ENCODE measurements at places on chromosomes 16 and 17.

- DNase-seq, result no peak
These were observed 80.6 kb downstream of the TUBD1 start for GRCh38 chr17:59812139-59812538.

- DNase-seq, result no peak
These were observed 4.1 kb upstream of the CDH3 start for GRCh38 chr16:68640972-68641371.

DNA sequence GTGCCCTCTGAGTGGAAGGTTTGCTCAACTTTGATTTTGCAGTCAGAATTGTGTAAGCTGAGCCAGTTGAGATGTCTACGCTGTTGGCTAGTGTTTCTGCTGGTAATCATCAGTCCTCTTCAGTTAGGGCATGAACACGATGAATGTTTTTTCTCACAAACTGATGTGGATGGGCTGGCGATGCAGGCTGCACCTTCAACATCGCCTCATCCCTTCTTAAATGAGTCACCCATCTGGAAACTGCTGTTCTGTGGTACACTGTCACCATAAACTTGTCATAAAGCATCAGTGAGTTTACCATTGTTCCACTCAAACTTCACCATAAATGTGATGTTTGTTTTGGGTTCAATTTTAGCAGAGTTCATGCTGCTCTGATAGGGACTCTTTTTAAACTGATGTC is 8.4 kb downstream of the C16orf95 start:
- DNase-seq, result no peak

DNA sequence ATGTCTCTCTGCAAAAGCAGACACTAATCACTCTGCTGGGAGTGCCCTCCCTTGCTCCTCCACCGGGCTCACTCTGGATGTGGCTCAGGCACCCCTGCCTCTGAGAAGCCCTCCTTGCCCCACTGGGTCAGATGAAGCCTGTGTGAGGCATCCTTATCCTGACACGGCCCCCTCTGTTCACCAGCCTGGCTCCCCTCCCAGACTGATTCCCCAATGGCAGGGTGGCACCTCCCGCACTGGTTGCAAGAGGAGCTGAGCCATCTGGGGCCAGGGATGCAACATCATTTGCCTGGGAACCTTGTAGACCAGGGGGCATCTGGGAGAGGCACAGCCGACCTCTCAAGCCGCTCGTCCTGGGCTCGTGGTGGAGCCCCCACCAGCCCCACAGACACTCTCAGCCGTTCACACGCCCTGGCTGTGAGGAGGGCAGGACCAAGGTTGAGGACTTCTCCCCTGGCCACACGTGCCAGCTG is 6.7 kb downstream of the SMTNL2 start:
- no peak for DNase-seq

GRCh38 chr16:83219285-83219684 is 588.5 kb upstream of the HSBP1 start:
- DNase-seq, result no peak

DNA sequence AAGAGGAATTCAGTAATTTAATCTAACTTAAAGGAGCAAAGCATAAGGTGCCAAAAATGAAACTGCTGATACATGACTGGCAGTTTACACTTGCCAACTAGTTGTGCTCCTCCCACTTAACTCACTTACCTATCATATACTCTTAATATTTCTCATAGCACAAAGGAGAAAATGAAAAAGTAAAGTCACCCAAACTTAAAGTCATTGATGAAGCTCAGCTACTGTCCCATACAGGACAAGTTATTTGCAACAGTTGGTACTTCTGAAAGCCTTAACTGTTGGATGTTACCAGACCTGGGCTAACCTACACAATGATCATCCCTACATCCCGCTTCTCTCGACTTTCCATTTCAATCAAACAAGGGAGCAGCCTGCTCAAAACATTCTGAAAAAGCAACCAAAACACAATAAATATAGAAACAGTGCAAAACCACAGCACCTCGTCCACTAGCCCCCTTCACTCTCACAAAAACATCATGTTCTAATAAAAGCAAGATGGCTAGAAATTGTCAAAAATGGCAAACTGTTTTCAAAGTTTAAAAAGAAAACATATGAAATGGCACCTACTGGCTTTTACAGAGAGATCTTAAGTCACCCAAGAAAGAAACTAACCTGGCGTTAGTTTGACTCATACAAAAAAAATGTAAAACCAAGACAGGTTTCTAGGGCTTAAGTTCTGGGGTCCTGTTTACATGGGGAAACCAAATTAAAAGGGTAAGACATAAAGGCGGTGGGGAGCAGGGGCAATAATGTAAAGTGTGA is 868 bp downstream of the MED13 start:
- no peak for DNase-seq

DNA sequence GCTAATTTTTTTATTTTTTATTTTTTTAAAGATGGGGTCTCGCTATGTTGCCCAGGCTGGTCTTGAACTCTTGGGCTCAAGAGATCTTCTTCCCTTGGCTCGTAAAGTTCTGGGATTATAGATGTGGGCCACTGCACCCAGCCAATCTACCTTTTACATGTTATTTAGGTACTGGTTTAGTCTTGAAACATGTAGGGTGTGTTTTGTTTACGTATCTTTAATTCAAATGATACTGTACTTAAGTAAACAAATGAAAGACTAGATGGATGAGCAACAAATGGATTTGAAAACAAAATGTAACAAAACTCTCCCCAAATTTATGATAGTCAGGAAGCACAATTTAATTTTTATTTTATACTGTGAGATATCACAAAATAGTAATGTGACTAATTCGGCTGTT is 207.7 kb downstream of the LGALS9B start:
- no peak for DNase-seq

DNA sequence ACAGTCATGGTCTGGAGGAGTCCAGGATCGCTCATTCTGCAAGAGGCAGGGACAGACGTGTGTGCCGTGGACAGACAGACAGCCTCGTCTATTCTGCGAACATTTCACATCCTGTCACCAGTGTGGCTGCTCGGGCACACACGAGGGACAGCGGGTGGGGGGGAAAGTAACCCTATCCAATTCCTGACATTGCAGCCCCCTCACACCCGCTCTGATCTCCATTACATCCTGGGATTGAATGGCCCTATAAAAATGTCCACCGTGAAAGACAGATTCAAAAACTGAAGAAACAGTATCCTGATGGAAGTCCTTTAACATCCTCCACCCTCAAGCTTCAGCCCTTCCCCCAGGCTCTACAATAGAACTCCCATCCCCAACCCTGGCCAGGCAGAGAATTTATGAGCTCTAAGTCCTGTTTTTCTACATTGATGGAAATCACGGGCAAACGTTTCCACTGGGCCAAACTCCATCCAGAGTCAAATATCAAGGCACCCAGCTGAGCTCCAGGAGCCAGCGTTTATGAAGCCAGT is 39.4 kb downstream of the HS3ST3A1 start:
- no peak for DNase-seq

DNA sequence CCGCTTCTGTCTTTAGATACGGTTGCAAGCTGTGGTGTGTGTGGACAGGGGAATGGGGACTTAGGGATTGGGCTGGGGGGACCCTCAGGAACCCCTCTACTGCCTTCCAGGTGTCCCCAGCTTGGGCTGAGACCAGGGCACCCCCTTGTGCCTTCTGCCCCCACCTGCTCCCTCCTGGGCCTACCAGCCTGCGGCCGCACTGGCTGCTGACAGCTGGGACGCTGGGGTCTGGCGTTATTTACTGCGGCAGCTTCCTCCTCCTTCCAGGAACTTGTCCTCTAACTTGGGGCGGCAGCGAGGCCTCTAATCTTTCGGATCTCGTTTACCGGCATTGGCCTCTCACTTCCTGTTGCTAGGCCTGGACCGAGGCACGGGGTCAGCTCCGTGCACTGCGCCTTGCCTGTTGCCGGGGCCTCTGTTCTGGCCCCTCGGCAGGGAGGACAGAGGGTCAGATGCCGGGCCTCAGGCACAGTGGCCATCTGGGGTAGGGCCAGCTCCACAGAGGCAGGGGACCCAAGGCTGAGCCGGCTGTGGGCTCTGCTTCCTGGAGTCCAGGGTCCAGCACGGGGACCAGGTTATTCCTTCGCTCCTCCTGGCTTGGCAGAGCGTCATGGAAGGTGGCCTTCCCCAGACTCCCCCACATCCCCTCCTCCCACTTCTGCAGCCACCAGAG is 31.8 kb downstream of the TMEM235 start:
- DNase-seq, result peak; percentile 72

DNA sequence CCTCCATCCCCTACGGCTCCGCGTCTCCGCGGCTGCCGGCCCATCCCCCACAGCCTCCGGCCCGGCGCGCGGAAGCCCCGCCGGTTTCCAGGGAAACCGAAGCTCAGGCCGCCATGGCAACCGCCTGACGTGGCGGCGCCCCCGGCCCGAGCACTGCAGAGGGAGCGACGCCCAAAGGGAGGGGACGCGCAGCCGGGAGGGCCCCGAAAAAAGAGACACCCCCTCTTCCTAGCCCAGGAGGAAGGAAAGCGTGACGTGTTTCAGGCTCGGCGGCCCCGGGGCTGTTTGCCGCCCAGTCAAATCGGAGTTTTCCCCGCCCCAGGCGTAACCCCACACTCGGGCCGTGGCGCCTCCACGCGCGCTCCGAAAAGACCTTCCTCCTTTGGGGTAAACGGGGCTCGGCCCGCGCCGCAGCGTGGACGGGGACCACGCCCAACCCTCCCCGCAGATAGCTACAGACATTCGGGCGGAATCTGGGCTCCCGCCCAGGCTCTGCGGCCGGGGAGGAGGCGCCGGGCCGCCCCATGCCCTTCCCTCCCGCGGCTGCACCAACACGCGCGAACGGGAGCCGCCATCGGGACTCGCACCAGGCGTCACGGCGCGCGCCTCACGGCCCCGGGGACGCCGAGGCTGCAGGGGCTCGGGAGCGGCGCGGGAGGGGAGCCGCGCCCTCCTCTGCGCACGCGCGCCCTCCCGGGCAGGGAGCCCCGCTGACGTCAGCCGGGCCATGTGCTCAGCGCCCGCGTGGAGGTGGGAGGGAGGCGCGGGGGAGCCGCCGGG is 7.5 kb downstream of the MNT start:
- peak; percentile 83 for DNase-seq

DNA sequence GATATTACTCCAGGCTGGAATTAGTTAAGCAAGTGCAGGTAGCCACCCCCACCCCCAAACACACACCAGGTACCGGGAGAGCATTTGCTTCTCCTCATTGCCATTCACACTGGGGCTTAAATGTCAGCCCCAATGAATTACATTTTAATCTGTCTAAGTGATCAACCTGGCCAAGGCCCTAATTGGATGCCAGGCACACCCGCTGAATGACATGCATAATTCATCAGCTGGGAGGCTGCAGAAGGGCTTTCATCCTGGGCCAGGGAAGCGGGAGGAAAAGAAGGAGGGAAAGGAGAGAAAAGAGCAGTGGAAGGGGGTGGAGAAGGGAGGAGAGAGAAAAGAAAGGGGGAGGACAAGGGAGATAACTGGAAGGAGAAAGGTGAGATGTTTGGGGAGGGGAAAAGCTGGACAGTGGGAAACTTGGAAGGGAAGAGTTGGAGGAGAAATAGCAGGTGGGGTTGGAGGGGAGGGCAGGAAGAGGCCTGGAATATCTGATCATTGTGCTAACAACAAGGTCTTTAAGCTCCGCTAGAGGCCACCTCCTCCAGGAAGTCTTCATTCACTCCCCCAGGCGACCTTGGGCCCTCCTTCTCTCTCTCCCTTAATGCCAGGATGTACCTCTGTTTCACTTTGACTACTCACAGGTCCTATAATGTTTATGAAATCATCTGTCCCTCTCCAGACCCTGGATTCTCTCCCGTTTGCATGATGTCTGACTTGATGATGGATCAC is 40.1 kb upstream of the CES5A start:
- DNase-seq, result no peak

- DNase-seq, result no peak
These were observed 25.7 kb downstream of the ARHGAP17 start for GRCh38 chr16:24989494-24989893.

All from CD14-positive monocyte (primary cell).